ENCODE measurements at places on chromosomes 12 and 14.
A peak's percentile ranks its signal among the peaks of the same experiment; 100 is the strongest.

DNA sequence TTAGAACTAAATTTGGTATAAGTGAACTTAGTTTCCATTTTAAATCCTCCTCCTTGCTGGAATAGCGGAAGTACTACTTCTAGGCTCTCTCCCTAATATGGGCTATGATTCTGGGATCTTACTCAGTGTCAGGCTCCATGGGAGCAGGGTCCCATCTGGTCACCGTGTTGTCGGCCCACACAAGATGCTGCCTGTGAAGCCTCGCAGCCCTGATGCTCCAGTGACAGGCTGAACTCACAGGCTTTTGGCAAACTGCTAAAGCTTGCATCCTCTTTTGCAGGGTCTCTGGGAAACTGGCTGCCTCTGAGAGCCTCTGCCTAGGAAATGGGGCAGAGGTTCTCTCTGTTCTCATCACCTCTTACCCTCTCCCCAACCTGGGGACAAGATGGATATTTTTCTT, 88.4 kb downstream of the RPAP3 start:
- DNase-seq, result no peak

DNA sequence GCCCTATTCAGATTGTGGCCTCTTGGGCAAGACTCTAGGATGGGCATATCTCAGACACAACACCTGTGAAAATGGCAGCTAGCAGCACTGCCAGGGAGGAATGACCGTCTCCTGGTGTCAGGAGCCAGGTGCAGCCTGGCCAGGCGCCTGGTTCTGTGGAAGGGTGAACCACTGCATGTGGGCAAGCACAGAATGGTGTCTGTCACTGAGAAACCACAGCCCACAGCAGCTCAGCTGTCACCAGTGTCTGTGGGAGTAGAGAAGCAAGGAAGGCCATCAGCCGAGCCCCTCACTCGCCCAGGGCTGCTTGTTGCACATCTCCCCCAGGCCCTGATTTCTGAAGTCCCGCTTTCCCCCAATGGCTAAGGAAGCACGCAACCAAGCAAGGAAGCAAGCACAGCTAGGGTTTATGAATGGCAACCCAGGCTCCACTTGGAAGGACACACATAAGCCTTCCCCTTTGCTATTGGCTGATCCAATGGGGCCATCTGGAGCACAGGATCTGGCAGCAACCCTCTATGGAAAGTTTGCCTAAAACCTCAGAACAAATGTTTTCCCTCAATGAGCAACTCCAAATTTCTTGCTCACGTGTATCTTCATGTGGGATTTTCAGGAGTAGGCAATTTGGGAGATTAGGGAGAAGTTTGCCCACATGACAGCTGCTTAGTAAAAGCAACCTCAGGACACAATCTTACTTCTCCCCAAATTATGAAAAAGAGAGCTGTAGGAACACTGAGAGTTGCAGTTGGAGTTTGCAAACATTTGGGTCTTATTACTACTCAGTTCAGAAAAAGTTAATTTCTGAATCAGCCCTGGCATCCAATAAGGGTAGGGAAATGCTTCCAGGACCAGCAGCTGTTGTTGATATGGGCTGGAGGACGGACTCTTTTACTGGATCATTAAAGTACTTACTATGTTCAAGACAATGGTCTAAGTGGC, 44.7 kb downstream of the GPHB5 start:
- DNase-seq, result no peak

- peak; percentile 68 for DNase-seq
Observed at GRCh38 chr12:41288142-41288811, 100.2 kb downstream of the PDZRN4 start.

DNA sequence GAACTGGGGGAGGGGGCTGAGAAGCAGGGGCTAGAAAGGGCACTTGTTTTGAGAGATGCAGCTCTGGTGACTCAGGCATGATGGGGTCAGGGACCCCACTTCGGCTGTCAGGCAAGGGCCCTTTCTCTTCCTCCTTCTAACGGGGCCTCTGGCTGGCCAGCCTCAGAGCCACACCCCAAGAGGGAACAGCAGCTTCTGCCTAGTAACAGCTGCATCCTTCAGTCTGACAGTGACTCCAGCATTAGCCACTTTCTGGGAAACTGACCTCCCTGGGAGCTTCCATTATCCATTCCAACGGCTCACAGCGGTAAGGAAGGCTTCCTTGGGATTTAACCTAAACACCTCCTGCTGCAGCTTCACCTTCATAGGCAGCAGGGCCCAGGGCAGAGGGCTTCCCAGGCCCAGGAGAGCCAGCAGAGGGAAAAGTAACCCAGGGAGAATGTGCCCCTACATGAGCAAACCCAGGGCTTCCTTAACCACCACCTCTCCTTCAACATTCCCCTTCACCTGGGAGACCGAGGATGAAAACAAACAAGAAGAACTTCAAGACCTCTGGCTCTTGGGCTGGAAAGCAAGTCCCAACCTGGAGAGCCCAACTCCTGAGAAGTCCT, 2.7 kb downstream of the NCKAP5L start:
- DNase-seq, result no peak

DNA sequence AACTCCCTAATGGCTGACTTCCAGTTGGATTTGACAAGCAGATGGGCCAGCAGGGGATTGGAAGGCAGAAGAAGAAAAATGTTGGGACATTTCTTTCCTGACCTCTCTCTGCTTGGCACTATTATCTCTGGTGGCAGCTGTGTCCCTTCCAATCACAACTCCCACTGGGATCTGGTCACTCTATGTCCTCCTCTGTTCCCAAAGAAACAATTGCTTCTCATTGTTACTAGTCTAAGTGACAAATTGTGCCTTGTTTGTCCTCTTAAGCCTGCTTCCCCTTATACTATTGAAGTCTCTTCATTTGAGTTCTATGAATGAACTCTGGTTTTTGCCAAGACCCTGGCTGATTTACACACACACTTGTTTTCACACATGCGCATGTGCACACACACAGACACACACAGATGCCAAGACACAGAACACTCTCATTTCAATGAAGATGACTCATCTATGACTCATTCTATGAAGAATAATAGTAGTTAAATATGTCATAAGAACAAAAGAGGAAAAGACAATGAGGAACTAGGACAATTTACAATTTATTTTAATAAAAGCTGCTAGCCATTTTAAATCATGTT, 83.0 kb upstream of the FAR2 start:
- no peak for DNase-seq

DNA sequence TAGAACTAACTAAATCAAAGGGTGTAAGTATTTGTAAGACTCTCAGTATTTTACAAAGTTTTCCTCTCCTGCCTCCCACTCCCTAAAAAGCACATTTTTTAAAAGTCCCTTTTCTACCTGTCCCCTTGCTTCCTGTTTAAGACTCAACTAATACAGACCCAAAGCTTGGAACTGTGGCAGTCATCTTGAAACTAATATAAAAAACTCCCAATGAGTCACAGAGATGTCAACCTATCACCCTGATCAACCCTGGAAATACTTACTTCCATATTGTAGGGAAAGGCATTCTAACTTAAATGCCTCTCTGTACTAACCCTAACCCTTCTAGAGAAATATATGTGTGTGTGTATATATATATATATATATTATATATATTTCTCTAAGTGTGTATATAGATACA, 184.8 kb downstream of the SPTSSA start:
- no peak for DNase-seq

DNA sequence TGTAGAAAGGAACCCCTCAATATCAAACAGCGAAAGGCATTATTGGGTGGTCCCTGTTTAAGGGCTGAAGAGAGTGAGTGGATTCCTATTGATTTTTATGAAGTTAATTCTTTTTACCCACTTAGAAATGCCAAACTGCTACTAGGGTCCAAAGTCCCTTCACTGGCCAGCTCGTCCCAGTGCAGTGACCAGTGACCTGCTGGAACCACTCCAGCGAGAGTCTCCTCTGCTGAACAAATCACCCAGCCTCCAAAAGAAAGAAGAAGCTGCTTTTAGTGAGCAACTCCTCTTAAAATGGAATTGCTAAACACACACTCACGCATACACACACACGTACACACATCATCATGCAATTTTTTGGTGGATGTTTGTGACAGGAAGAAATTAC, 198.2 kb upstream of the PLEKHG7 start:
- no peak for DNase-seq

DNA sequence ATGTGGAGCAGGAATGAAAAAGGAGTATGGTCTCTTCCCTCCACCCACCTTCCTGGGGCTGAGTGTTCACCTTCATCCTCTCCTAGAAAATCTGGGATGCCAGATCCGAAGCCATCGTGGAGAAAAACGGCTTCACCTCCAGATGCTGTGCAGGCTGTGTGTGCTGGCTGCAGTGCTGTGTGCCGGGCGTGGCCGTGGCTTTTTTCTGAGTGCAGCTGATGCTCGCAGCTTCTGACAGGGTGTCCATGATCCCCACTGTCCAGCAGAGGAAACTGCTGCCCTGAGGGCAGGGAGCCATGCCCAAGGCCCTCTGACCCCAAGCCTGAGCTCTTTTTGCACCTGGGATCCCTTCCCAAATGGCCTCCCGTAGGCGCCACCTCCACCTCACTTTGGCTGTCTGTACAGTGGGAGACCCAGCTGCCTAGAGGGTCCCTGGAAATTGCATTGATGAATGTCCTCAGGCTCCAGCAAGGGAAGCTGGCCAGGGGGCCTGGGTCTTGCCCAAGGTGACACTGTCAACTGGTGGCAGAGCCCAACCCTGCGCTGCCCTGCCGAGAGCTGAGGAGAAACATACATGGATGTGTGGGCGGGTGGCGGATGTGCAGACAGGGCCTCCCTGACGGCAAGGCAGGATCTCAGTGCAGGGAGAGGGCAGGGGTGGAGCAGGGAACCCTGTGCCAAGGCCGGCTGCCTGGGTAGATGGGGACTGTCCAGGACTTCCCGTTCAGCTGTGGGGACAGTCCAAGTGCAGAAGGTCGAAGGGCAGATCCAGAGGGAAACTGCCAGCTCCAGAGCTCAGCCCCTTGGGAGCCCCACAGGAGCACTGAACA, 53.3 kb downstream of the BEGAIN start:
- DNase-seq, result no peak

DNA sequence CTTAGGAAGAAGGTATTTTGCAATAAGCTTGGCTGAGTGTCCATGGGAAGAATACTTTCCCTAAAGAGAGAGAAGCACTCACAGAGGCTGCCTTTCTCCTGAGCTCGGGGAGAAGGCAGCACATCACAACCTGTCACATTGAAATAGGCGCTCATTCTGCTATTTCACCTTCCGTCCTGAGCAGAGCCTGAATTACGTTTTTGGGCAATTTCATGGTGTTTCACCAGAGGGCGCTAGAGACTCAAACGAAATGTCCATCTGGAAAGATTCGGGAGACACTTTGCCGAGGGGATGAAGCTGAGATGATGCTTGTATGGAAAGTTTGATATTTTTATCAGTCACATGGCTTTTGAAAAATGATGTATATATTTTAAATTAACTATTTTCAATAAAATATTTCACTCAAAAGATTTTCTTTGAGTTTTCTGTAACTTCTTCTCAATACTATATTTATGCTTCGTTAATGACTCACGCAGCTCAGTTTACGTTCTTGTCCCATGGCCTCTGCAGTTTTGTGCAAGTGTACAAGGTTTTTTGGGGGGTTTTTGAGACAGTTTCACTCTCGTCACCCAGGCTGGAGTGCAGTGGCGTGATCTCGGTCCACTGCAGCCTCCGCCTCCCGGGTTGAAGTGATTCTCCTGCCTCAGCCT, 17.4 kb upstream of the B4GALNT3 start:
- peak; percentile 74 for DNase-seq

- DNase-seq, result no peak
Observed at GRCh38 chr12:131808744-131809371, 19.3 kb upstream of the MMP17 start.

DNA sequence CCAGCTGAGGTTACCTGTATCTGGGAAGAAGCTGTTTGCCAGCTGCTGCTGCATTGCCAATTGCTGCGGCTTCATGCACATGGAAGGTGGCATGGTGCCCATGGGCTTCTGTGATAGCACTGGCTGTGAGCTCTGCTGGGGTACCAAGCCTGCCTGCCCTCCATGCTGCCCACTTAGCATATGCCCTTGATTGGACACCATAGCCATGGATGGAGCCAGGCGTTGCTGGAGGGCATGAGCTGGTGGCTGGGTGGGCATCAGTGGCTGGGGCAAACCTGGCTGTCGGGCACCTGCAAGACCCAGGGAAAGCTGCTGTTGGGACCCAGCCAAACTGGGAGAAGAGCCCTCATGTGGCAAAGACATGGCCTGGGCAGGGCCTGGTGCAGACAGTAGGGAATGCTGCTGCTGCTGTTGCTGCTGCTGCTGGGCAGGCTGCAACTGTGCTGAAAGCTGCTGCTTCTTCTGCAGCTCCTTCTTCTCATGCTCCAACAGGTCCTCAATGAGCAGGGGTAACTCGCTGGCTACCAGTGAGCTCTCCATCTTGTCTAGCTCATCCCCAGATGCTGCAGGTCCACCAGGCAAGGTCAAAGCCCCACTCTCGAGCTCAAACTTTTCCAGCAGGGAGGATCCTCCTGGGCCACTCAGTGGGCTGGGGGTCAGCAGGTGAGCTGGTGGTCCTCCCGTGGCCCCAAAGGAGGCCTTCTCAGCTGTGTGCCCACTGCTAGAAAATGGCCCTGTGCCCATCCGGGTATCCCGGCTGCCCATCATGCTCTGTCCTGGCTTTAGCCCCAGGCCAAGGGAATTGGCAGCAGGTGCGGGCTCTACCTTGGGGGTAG, 18.8 kb upstream of the PRKAG1 start:
- no peak for DNase-seq

GRCh38 chr12:97572220-97572619, 109.6 kb downstream of the RMST start:
- no peak for DNase-seq

- DNase-seq, result no peak
Observed at GRCh38 chr14:81772381-81772780, 238.7 kb upstream of the SEL1L start.

DNA sequence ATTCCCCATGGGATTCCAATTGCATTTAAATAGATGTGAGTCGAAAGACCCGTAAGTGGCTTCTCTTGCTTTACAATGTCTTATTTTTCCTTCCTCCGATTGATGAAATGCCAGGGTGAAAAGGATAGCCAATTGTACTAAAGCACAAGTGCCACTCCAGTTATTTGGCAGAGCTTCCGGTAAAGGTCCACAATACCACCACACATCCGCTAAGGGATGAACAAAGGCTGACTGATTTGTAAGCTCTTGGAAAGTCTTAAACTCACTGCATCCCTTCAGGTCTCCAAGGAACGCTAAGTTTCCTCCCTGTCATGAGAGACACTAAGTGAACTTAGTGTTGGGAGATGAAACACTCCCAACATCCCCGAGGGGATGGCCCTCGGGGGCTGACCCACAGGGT, 21.2 kb upstream of the RNASE1 start:
- no peak for DNase-seq

DNA sequence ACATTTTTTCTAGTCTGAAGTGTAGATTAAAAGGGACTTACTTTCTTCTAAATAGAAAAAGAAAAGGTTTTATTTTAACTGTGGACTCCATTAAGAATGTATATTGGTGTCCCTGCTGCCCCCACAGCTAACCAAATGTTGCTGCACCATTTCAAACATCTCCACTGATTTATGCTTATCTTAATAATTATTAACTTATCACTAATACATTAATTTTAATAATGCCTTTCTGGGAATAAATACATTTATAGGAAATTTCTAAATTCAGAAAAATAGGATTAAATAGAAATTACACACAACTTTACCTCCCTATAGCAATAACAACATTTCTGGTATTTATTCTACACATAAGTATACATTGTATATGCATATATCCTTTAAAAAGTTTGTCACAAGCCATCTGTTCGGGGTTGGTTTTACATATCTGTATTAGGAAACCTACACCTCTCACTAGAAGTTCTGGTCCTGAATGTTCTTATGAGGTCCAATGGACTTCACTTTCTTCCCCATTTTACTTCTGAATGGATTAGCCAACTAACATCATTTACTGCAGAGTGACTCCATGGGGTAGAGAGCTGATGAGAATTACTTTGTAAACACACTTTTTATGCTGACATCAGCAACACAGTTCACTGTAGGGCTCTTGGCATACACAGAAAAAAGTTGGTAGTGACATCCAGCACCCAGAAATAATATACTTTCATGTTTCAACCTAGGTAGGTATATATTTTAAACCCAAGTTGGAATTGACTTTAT, 9.4 kb upstream of the SELPLG start:
- no peak for DNase-seq
